Bronchial epithelial cell (primary cell): ENCODE measurements at places on chromosomes 3 and 15.
A peak's percentile ranks its signal among the peaks of the same experiment; 100 is the strongest.

- no peak for DNase-seq
These were observed 62.2 kb downstream of the WDR76 start for GRCh38 chr15:43889042-43889441.

- no peak for DNase-seq
These were observed 289.9 kb upstream of the RASGRP1 start for GRCh38 chr15:38854506-38854905.

- no peak for DNase-seq
These were observed 548.1 kb upstream of the AGTR1 start for GRCh38 chr3:148149556-148149955.

GRCh38 chr15:43268111-43269105 is 1.7 kb upstream of the TGM5 start:
- no peak for DNase-seq

DNA sequence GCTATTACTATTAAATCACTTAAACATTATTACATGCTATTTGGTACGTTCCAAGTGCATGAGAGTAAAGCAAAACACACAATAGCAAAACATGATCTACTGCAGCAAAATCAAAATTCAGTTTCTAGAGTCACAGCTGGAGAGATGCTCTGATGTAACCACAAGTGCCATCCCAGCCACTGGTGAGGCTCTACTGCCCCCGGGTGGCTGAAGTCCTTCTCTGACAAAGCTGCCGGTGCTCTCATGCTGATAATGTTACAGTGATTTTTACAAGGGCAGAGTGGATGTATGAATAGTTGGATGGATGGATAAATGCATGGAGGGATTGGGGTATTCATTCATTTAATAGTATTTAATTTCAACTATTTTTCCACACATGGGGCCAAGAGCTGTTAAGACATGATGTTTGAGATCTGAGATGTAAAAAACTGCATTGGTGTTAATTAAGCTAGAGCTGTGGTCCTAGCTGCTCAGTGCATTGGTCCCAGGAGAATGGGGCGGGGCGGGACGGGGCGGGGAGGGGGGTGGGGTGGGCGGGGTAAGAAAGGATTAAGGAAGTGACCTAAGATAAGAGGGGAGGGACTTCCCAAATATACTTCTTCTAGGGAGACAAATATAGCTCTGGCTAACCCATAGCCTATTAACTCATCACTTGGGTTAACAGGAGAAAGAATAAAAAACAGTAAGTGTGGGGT is 5.3 kb upstream of the SPESP1 start:
- peak; percentile 61 for DNase-seq

GRCh38 chr3:187750513-187751123 is 5.3 kb upstream of the BCL6 start:
- no peak for DNase-seq

DNA sequence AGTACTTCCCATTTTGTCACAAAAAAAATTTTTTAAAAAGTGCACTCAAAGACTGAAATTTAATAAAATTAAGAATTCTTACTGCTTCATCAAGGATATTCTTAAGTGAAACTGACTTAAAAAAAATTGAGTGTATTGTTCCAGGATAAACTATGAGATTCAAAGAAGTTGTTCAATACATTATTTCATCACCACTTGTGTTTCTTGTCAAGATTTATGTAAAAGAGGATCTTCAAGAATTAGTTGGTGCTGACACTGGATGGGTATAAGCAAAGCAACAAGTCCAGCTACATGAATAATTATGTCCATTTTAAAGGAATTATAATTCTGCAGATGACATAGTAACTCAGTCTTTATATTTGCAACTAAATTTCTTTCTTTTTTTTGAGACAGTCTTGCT is 4.3 kb upstream of the AP4E1 start:
- DNase-seq = no peak

DNA sequence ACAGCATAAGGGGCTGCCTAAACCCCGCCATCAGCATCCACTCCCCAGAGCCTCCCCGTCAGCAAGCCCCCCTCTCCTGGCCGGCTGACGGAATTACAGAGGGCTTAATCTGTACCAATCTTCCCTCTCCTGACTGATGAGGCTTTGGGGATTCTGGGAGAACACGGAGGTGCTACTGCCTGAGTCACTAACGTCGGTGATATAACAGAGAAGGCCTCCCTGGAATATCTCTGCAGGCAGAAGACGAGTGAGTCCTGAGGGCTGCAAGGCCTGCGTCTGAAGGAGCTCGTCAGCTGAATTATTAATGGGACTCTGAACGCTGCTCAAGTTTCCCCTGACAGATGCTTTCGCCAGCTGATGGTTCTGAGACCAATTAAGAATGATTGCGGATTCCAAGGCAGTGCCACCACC is 147.7 kb downstream of the XXYLT1 start:
- no peak for DNase-seq

DNA sequence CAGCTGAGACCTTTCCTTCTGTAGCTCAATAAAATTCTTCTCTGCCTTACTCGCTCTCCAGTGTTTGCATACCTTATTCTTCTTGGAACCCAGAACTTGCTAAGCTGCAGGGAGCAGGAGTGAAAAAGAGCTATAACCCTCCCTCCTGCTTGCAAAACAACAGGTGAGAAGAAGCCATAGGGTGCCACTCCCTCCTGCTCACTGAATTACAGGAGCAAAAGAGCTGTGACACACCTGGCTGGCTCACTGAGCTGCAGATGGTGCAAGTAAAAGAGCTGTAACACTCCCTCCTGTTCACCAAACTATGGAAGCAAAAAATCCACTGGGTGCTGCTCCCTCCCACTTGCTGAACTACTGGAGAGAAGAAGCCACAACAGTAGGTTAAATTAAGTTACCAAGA is 44.2 kb upstream of the C2CD4B start:
- peak; percentile 77 for DNase-seq
